ENCODE measurements at places on chromosomes 3 and 15.
A peak's percentile ranks its signal among the peaks of the same experiment; 100 is the strongest.

- DNase-seq = peak; percentile 87
Measured at GRCh38 chr15:90594301-90594738, 64.6 kb downstream of the CRTC3 start.

DNA sequence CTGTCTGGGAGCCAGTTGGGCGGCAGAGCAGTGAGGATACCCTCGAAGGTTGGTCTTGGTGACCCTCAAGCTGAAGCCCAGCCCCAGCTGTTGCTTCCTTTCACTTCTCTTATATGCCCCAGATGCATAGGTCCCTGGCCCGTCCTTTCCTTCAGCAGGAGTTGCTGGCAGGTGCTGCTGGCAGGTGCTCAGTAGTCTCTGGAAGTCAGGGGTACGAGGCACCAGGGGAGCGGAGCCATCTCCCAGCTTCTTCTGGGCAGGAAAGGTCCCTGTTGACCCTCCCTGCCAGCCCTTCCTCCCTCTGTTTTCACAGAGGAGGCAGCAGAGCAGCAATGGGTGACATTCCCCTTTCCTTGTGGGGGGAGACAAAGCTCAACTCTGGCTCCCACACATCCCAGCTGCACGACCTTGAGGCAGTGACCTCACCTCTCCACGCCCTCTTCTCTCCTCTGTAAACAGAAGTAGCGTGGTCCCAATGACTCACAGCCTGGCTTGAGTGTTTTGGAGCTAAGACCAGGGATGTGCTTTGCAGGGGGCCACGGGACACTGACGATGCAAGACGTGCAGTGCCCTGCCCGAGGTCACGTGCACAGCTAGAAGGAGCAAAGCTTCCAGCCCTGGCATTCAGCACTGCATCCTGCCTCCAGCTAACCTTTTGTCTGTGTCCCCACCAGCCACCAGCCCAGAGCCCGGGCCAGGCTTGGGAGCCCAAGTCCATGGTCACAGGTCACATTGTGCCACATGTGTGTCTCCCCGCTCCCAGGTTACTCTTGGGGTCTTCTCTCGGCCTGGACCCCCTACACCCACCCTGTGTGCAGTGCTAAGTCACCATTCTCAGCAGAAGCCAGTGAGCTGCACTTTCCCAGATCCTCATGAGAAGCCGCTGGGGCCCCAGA, 49.7 kb downstream of the SLC6A6 start:
- no peak for DNase-seq

- peak; percentile 59 for DNase-seq
Measured at GRCh38 chr3:10223676-10224639, 24.3 kb upstream of the TATDN2 start.

DNA sequence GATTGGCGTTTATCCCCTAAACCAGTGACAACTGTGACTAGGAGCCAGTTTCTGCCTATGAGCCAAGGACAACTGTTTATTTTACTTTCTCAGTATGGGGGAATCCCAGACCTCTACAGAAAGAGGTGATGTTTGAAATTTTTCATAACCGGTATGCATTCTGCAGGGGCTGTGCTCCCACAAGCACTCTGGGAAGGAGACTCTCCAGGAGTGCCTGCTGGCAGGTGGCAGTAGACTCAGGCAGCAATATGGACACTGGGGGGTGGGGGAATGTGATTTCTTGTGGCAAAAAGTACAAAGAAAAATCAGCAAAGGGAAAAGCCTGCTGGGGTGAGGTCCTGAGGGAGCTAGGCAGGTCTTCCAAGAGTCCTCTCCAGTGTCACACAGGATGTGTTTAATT, 5.9 kb downstream of the TGM4 start:
- no peak for DNase-seq

DNA sequence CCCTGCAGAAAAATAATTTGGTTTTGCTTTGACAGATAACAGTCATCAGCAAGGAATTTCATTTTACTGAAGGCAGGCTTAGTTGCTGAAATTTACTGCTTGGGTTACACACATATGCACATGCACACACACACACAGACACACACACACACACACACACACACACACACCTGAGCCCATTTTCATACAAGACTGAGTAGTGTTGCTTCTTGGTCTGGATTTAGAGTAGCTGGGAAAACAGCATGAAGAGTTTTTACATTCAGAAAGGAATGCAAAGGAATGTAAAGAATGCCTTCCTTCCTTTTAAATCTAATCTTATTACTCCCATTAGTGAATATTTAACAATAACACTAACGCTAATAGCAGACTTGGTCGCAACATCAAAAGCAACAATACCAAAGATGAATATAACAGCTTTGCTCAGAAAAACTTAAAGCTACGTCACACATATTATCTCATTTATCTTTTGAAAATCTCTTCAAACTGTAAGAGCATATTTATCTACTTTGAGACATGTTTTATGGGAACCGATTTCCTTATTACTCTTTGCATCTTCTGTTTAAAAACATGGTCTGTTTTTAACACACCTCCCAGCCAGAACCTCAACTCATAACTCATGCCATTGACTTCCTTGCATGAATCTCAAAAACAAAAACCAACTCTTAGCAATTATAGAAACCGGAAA, 32.5 kb downstream of the RFTN1 start:
- no peak for DNase-seq

DNA sequence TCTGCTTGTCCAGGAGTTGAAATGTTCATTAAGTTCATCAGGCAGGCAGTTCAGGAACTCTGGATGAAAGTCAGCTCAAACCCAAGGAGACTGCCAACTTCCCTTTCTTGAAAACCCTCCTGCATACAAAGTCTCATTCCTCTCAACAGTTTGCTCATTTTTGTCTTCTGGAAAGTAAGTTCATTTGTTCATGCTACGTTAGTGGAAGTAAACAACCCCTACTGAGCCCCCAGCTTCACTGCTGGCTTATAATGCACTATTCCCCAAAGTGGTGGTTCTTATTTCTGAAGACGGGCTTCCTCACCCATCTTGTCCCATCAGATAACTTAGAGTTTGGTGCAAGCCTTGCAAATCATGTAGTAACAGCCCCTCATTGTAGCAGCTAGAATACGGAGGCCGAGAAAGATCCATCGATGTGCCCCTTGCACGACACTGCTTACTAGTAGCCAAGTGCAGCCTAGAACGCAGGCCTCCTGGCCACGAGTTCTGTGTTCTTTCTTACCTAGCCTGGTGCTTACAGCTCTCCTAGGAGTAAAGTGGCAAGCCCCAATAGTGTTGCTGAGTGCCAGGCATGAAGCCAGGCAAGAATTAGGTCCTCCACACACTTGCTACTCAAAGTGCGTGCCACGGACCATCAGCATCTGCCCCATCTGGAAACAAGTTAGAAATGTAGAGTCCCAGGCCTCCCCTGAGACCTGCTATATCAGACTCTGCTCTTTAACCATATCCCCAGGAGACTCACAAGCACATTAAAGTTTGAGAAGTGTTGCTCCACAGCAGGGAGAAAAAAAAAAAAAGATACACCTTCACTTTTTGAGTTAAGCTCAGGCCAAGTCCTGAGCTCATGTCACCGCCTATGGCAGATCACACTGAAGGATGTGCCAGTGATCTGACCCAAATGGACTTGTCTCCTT, 82.5 kb downstream of the RFTN1 start:
- no peak for DNase-seq

GRCh38 chr3:2516762-2517441, 418.2 kb downstream of the CNTN4 start:
- DNase-seq = no peak

GRCh38 chr3:120163816-120164215, 69.6 kb upstream of the GSK3B start:
- DNase-seq = no peak

- no peak for DNase-seq
Measured at GRCh38 chr15:70092464-70093027, 5.2 kb downstream of the TLE3 start.

DNA sequence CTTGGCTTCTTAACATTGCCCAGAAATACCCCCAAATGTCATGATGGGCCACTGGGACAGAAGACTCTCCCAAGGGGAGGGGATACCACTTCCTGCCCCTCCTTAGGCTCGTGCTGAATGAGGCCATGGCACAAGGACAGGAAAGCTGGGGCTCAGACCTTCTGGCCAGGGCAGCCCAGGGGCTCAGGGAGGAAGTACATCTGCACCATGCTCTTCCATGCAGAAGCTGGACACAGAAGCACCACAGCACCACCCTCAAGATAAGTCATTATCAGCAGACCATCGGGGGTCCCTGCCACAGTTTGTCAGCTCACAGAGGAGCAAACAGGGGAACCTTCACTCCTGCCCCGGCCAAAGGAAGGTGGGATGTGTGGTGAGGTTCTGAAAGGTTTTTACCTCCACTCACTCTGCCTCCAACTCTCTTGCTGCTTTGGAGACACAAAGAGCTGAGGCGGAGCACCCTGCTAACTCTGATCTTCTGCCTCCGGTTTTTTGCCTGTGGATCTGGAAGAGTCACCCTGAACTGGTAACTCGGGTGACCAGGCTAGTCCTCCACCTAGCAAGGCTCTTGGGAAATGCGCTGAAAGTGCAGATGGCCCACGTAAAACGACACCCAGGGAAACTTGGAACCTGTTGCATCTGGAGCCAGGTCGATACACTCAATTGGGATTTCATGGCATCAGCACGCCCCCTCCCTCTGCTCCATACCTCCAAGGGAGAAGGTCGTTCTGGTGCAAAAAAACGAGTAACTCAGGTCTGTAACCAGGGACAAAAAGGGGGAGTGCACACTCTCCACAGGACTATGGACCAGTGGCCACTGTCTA, 8.3 kb downstream of the BMF start:
- DNase-seq = no peak

DNA sequence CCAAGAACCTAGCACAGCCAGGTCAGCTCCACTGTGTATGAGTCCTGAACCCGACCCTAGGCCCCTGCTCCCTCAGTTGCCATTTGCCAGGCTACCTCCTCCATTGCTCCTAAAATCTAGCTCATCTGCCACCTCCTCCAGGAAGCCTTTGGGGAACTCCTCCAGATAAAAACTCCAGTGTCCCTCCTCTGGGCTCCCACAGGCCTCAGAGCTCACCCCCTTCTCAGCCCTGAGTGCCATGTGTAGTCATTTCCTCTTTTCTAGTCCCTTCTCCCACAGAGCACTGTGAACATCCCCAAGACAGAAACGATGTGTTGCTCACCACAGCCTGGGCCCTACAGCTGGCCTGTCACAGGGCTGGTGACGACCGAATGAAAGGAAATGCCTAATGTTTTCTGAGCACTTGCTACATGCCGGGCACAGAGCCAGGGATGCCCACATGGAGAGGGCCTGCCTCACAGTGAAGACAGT, 61.0 kb downstream of the IQSEC1 start:
- peak; percentile 71 for DNase-seq

DNA sequence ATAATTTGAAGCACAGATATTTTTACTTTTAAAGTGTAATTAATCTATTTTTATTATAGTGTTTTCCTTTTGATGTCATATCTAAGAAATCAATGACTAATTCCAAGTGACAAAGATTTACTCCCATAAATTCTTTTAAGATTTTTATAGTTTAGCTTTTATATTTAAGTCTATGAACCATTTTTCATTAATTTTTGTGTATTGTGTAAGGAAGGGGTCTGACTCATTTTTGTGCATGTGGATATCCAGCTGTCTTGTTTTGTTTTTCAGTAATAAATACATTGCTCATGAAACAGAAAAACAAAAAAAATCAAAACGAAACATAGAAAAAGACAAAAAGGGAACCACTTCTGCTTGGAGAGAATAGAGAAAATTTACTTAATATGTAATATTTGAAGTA, 145.1 kb downstream of the EPHA6 start:
- no peak for DNase-seq

DNA sequence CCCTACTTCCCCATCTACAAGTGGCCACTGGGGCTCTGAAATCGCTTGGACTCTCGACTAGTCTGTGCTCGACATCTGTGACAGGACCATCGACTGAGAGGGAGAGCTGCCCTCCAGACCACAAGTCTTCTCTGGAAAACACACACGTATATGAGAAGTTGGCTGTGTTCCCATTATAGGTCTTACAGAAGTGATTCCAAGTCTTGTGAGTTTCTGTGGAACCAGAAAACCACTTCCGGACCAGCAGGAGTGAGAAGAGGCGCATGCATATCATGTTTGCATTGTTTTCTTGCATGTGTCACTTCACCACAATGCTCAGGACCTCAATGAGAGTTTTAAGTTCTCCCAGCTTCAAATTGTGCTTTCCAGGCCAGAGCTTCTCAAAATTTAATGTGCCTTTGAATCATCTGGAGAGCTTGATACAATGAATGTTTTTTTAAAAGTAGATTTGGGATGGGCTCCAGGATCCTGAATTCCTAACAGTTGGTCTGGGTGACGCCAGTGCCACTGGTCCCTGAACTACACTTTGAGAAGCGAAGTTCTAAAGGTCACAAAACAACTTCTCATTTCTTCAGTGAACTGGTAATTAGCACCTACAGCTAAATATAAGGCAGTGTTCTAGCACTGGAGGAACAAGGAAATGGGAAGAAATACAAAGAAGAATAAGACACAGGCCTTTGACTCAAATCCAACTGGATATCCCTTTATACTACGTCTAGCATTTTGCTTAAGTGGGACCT, 15.7 kb downstream of the LIPC start:
- no peak for DNase-seq

- no peak for DNase-seq
Measured at GRCh38 chr3:13463618-13464400, 16.3 kb upstream of the HDAC11 start.

GRCh38 chr15:28026221-28026620, 72.9 kb downstream of the OCA2 start:
- no peak for DNase-seq

- DNase-seq = no peak
Measured at GRCh38 chr15:78978601-78979179, 33.8 kb upstream of the CTSH start.

DNA sequence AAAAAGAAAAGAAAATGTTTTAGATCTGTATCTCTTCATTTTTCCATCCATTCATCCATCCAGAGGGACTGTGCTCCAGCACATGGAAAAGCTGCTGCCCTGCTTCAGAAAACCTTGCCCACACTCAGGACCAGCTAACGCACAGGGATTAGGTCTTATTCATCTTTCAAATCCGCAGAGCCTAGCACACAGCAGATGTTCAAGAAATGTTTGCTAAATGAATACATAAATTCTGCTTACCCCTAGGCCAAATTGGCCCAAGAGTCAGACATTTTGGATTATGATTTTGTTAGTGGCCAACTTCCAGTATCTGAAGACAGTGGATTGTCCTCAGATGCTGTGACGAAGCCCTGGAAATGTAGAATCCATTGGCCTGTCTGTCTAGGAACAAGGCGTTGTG, 71.4 kb downstream of the GHSR start:
- no peak for DNase-seq

GRCh38 chr15:44536302-44536961, 515 bp upstream of the EIF3J start:
- DNase-seq = no peak

All from stimulated activated CD8-positive, alpha-beta memory T cell treated with anti-CD3 and anti-CD28 coated beads, Interleukin-4, amount 100 ng/mL, for 48 hours (primary cell).